ENCODE measurements at places on chromosomes 12 and 14.

DNA sequence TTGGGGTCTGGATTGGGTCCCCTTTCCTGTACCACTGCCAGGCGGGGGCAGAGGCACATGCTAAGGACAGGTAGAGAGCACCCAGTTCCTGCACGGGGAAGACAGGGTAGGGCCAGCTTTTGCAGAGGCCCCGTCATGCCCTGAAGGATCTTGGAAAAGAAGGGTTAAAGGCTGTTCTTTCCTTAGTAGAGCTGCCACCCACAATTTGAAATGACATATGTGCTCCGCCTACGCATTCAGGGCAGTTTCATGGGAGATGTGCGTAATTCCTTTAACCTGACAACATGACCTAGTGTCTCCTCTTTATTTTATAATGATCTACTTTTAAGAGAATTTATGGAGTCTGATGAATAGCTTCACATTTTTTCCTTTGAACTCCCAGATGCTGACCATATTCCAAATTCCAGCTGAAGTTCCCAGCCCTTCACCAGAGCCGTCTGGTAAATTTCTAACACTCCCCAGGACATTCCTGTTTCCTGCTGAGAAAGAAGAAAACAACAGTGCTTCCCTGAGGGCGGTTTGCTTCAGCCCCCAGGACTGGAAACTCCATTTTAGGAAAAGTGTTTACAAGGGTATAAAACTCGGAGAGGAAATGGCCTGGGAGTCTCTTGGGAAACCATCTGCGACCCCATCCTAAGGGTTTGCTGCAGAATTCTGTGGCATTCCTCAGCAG, 58.9 kb upstream of the PLEKHG3 start:
- DNase-seq, result peak; percentile 45

DNA sequence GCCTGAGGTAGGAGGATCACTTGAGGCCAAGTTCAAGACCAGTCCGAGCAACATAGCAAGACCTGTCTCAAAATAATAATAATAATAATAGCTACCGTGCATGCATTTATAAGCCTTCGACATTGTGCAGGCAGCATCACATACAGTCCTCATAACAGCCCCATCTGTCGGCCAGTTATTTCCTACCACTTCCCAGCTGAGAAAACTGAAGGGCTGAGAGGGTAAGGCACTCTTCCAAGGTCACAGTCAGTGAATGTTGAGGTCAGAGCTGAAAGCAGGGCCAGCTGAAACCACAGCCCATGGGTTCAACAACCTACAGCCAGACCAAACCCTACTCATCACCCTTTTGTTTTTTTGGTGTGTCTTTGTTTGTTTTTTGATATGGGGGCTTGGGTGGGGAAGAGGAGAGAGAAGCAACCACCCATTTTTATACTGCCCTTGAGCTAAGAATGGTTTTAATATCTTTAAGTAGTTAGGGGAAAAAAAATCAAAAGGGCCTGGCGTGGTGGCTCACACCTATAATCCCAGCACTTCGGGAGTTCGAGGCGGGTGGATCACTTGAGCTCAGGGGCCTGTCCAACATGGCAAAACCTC, 16.8 kb upstream of the ITPK1 start:
- peak; percentile 35 for DNase-seq

DNA sequence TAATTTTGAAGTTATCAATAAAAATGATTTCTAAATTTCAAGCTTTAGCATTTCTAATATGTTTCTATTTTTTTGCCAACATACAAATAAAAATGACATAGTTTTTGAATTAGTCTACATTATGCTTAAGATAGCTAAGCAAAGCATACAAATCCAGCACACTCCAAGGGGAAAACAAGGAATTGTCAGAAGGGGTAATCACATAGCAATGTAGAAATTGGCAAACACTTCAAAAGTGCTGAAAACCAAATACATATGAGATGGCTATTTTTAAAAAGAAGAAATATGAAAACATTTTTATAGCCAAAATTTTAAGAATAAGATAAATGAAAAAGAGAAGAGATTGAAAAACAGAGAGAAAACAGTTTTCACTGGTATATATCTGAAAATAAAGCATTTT, 308.0 kb downstream of the SLC6A15 start:
- DNase-seq, result peak; percentile 7

DNA sequence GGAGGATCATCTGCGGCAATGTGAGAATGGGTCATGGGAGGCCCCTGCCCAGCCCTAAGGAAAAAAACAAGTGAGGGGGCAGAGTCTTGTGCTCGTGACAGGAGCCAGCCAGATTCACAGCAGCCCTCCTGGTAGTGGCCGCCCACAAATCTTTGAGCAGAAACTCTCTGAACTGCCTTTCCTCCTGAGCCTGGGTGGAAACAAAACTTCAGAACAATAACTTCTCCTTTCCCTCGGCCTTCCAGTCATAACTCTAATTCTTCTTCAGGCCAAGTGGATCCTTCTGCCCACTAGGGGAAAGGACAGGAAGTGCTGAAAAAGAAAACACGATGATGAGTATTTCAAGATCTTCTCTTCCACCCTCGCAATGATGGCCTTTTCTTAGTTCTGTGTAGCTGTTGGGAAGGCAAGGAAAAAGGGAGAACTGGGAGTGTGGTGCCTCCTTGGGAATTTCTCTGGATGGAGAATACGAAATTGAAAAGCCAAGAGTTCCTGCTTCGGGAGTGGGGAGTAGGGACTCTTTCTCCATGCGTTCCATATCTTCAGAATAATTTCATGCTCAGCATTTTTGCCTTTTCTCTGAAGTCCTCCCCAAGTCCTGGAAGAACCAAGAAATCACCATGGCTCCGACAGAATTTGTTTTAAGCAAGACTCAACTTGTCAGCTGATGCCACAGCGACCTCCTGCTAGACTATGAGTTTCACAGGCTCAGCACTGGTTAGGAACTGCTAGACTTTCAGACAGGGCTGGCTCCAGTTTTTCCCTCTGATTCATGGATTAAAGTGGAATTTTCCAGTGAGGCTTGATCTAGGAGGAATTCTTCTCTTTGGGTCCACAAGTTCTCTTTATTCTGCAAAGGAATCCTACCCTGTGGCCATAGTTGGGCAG, 188.9 kb downstream of the CAND1 start:
- DNase-seq, result no peak

- DNase-seq, result no peak
Measured at GRCh38 chr12:106581543-106582248, 1.1 kb upstream of the RFX4 start.

GRCh38 chr12:1509413-1510052, 84.8 kb downstream of the FBXL14 start:
- no peak for DNase-seq

DNA sequence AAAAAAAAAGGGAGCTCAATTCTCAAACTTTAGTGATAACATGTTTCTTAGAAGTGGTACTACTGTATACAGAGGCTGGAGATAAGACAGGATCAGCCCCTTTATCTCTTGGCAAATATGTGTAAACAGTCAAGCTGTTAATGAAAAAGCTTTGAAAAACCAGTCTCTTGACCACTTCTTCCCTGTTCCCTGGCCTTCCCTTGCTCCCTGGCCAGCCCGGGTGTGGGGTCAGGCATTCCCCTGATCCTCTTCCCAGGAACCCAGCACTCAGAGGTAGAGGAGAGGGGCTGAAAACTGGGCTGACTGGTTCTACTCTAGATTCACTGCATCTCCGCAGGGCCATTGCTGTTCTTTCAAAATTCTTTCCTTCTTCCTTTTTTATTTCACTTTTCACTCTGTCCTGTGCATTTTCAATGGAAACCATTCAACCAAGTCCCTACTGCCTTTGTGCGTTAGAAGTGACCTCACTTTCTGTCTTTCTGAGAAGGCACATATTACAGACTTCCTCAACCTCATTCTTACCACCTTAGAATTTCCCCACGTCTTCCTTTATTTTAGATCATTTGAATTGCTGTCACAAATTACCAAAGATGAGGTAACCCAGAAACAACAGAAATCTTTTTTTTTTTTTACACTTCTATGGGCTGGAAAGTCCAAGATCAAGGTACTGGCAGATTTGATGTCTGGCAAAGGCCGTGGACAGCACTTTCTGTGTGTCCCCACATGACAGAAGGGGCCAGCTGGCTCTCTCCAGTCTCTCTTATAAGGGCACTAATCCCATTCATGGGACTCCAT, 5.7 kb downstream of the GNG2 start:
- no peak for DNase-seq

DNA sequence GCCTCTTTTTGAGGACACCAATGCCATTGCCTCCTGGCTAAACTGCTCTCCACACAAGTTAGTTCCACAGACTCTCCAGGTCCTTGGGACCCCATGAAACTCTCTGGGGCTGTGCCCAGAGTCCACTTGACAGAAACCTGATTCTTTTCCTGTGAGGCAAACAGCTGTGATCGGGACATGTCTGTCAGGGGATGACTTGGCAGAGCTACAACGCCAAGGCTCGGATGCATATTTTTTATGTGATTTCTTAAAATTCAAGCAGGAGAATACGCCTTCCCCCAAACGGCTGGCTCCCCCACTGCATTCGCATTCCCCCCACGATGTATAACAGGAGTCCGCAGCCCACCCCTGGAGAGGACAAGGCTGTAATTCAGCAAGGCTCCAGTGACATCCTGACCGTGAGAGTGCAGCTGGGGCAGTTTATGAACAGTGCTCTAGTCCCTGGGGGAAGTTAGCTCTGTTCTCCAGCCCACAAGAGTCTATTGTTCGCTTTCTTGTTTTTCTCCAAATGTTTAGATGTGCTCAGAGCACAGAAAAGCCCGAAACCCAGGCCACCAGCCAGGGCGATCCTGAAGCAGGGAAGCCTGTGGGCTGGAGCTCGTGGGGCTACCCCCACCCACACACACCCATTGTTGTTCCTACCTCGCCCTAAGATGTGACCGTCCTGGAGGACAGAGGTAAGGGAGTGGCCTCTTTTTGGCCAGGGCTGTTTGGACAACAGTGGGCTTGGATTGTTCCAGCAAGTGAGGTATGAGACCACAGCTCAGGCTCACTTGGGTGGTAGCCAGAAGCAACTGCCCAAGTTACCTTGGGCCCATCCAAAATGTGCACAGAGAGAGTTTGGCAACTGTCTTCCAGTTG, 159.5 kb downstream of the ZFP36L1 start:
- DNase-seq, result no peak

DNA sequence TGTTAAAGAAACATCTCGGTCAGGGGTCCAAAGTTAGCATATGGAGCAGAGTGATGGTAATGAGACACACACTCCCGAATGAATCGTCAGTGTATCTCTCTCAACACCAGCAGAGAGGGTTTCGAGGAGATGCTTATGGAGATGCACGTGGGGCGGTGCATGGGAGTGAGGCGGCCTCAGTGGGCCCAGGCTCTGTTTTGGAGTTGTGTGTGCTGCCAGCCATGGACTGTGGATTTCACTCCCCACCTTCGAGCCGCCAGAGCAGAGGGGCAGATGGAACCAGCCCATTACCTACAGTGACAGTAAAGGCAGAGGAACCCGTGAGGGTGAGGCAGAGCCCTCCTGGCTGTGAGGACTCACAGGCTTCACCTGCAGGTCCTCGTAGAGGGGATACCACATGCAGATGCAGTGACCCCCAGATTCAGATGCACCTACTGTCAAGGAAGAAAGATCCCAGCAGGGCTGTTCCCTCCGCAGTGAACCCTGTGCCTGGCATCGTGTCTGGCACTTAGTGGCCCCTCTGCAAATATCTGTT, 68.2 kb downstream of the WDR20 start:
- no peak for DNase-seq

DNA sequence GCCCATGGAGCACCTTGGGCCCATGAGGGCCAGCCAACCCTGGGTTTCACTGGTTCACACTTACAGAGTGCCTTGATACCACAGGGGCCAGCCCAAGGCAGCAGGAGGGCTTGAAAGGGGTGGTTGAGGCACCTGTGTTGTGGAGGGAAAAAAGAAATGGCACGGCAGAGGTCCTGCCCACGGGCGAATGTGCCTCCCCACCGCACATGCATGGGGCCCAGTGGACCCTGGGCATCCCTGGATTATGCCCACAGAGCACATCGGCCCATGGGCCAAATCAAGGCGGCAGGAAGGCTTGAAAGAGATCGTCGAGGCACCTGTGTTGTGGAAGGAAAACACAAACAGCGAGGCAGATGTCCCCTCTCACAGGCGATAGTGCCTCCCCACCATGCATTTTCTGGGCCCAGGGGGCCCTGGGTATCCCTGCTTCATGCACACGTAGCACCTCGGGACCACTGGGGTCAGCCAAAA, 378.1 kb downstream of the ALG10 start:
- DNase-seq, result no peak

DNA sequence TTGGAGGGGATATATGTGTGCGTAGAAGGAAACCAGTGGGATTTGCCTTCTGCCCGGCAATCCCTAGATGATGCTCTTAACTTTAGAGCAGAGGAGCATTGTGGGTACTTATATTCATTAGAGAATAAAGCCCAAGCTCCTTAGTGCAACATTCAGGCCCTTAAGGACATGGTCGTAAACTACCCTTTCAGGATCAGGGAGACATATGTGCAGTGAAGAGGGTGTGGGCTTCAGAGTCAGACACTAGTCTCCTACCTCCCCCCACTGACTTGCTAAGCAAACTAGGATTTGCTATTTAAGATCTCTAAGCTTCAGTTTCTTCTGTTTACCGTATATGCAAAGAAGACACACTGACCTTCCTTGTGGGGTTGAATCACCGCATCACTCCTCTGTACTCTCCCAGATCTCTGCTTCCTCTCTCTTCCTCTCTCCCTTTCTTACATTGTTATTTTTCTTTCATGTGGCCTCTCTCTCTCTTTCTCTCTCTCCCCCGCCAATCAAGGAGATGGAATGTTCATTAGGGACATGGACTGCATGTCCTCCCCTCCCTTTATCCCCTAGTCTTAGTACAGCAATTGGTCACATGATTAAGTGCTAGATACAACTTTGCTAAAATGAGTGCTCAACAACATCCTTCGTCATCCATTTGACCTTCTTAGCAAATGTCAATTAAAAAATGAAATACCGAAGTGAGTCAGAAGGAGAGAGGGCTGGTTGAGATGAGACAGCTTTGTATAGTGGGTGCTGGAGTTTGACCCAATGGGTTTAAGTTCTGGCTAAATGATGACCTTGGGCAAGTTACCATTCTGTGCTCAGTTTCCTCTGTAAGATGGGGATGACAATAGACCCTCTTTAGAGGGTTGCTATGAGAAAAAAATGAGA, 91.7 kb downstream of the TMX1 start:
- no peak for DNase-seq

- no peak for DNase-seq
Measured at GRCh38 chr12:7354529-7354928, 50.7 kb downstream of the ACSM4 start.

DNA sequence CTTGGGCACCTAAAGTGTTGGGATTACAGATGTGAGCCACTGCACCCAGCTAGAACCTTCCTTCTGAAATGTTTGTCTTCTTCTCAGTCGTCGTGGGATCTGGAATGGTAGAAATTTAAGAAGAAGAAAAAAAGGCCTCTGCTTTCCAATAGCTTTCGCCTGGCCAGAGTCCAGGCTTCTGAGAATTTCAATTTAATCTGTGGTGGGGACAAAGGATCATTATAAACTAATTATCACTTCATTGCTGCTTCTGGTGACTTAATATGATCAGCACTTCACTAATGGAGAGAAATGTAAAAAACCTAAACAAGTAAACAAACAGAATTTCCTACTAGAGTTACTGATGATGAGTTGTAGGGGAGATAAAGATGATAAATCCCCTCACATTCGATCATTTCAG, 51.3 kb downstream of the CFAP251 start:
- no peak for DNase-seq

GRCh38 chr12:79592865-79593264, 97.9 kb downstream of the PAWR start:
- DNase-seq, result no peak

- DNase-seq, result no peak
Measured at GRCh38 chr12:6053541-6053940, 70.9 kb downstream of the VWF start.

- no peak for DNase-seq
Measured at GRCh38 chr12:44036875-44037443, 201.1 kb downstream of the TMEM117 start.
